NCI-H146 (cell line): ENCODE measurements at places on chromosomes 2 and 18.
A peak's percentile ranks its signal among the peaks of the same experiment; 100 is the strongest.

DNA sequence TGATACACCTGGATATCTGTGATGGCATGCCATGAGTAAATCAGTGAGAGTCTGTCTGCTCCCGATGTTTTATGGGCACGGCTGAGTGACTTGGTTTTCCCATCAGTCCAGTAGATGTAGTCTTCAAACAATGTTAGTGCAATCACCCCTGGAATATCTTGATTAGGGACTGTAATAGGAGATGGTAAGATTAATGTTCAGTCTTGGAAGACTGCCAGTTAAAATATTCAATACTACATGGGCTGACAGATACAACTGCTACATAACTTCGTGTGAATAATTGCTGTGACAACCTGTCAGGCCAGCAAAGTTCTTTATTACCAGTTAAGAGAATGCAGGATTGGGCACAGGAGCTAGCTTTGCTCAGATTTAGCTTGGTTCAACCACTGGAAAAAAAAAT is 1673.3 kb downstream of the LRP1B start:
- peak; percentile 9 for DNase-seq

DNA sequence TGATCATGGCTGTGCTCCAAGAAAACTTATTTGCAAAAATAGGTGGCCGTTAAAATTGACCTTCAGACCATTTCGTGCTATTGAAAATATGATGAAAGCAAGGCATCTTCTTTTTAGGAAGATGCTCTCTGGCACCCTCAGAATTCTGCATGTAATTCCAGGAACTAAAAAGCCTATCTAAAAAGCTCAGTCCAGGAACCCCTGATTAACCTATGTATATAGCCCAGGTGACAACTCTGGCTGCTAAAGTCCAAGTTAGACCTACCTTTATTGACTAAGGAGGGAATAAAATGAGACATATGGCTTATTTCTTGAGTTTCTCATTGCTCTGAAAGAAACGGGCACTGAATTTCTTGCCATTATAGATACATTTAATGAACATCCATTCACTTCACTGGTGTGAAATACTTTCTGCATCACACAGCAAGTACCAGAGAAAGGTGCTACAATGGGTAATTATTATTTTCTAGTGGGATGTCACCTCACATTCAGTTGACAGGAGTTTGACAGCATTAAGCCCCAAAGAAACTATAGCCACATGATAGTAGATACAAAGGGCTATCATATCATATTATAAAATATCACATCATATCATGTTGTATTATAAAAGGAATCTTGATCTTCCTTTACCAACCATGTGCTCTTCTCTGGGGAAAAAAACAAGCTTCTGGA is 83.8 kb downstream of the EPHA4 start:
- no peak for DNase-seq

DNA sequence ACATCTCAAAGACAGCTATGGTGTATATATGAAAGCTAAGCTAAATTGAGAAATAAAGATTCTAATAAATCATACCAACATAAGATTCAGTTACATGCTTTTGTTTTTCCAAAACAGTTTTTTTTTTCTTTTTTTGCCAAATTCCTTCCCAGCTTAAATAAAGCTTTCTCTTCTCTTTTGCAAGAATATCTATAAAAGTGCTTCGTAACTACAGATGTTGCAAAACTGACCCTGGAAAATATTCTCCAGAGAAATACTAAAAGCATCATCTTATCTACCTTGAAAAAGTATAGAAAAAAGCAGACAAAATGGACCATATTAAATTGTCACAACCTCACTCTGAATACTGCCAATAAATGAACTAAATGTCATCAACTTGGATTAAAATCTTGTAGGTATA is 38.7 kb downstream of the FANCL start:
- DNase-seq = no peak

- DNase-seq = no peak
Measured at GRCh38 chr2:45944074-45944473, 292.6 kb downstream of the PRKCE start.

GRCh38 chr2:184304006-184304405 is 294.3 kb upstream of the ZNF804A start:
- no peak for DNase-seq

DNA sequence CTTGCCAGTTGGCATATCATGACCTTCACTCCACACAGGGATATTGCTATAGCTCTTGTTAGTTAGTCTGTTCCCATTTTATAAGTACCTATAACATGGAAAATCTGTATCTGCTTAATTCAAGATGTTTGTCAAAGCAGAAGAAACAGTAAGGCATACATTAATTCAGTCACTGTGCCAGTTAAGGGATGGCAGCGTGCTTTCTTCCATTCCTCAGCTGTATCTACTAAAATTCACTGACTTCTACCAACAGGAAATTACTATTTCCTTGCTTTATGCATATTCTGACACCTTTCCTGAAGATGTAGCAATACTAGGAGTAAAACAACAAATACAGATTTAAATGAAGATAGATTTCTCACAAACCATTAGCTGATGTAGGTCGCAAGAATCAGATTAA is 59.9 kb downstream of the RNF152 start:
- no peak for DNase-seq

GRCh38 chr2:27261926-27262298 is 935 bp downstream of the SLC30A3 start:
- no peak for DNase-seq

DNA sequence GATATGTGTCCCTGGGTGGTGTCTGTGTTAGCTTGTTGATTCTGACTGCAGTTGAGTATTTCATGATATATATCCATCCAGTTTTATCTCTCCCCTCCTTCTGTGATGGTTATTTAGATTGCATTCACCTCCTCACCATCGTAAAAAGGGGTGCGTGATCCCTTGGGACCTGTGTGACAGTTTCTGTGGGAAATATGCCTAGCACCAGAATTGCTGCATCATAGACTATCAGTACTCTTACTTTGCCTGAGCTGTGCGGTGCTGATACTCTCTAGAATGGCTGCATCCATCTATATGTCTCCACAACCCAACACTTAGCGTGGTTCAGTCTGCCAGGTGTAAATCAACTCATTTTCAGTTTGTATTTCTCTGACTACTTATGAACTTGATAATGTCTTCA is 34.3 kb downstream of the PKP4 start:
- DNase-seq = no peak

DNA sequence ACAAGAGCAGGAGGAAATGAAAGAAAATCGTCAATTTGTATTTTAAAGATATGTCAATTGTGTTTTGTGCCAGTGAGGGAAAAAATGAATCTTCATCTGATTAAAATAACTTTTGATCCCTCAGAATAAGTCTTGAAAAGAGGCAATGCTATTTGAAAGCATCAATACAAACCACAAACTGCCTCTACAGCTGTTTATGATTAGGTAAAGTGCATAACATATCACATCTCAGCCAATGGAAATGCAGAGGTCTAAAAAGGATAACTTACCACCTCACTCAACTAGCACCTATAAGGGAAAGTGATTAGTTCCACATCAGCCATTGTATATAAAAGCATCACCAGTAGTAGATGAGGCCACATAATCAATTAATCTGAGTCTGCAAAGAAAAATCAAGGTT is 492.2 kb upstream of the CDH2 start:
- no peak for DNase-seq

- no peak for DNase-seq
Measured at GRCh38 chr2:144943293-144943941, 423.5 kb upstream of the ZEB2 start.

DNA sequence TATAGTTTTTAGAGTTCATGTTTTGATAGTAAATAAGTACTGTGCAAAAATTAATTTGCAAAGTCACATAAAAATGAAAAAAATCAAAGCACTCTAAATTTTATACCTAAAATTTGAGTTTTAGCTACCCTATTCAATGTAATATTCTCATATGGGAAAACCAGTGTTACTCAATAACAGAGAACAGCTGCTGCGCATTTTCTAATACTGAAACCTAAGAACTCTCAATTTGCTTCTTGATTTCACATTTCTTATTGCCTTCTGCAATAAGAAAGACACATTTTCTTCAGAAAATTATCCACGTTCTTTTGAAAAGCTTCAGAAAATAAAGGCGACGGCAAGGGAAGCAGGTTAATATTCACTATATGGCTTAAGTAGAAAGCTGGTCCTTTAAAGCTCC is 199.1 kb upstream of the CCDC150 start:
- DNase-seq = no peak

DNA sequence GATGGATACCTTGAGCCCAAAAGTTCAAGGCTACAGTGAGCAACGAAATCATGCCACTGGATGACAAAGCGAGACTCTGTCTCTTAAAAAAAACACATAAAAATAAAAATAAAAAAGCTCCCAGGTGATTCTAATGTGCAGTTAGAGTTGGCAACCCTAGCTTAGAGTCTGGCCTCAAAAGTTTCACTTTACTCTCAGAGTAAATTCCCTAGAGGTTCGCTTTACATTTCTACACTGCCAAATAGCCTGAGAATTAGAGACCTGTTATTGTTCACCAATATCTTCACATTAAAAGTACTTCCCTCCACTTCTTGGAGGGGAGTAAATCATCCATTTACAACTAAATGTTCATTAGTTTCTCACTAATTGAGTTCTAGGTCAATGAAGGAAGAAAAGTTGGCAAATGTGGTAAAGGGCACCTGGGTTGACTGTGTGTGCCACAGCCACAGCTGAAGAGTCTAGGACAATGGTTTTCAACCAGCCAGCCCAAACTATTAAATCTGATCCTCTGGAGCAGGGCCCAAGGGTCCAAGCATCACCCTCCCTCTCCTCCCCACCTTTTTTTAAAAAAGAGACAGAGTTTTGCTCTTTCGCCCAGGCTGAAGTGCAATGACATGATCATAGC is 15.2 kb upstream of the TMEM37 start:
- no peak for DNase-seq

- DNase-seq = no peak
Measured at GRCh38 chr18:7256618-7257425, 25.9 kb downstream of the LRRC30 start.

- DNase-seq = peak; percentile 77
Measured at GRCh38 chr2:147430408-147430807, 414.4 kb upstream of the ACVR2A start.

DNA sequence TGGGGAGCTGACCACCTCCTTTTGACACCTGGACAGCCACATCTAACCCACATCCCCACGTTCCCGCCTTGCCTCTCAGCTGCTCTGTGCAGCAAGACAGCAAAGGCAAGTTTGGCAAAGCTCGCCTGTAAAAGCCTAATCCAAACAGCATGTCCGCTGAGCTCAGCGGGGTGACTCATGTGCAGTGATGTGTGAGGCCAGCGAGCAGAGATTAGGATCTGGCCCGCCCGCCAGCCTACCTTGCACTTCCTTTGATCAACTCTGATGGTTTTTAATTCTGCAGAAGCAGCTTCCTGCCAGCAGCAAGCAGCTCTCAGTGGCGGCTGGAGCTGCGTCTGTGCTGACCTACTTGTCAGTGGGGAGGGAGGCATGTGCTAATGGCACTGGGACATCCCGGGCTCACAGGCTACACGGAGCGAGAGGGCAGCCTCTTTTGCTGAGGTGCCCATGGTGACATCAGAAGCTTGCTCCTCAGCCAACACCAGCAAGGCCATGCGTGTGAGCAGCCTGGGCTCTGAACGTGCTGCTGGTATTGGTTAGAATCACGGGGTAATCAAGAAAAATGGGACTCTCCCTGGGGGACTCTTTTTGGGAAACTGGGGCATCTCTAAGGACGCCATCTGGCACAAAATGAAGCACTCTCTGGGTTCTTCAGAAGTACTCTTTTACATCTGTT is 36.0 kb upstream of the EML4 start:
- peak; percentile 86 for DNase-seq

- DNase-seq = no peak
Measured at GRCh38 chr2:229301237-229301636, 30.1 kb upstream of the PID1 start.

- DNase-seq = no peak
Measured at GRCh38 chr2:223081789-223082188, 29.8 kb downstream of the KCNE4 start.

DNA sequence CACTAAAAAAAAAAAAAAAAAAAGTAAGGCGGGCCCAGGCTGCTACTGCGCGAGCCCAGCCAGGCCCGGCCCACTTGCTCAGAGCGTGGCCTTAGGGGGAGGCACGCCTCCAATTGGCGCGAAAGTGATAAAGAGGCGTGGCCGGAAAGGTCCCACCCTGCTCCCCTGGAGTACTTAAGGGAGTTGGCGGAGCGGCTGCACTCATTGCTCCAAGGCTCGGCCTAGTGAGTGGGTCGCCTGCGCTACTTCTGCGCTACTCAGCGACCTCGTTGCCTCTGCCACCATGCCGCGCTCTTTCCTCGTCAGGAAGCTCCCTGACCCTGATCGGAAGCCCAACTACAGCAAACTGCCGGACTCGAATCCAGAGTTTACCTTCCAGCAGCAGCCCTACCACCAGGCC is 36.9 kb downstream of the UNC80 start:
- DNase-seq = no peak

DNA sequence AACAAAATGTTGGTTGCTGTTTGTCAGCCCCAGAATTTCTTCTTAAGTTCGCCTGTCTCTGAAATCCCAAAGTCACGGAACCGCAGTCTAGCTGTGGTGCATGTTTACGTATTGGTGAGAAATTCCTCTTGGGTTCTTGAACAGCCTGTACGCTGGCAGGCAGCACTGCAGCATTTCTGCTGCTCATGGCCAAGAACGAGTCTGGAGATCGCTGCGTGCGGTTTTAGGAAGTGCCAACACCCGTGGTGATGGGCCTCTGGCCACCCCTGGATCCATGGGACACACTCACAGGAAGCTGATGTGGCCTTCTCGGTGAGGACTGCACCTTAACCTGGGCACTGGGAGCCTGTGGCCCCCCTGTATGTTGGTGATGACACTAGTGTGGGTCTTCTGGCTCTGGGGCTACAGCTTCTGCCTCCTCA is 23.7 kb downstream of the ASB1 start:
- DNase-seq = no peak

GRCh38 chr18:44681076-44681970 is 635 bp downstream of the SETBP1 start:
- peak; percentile 63 for DNase-seq

- DNase-seq = no peak
Measured at GRCh38 chr2:45399040-45399784, 211.9 kb downstream of the SRBD1 start.

GRCh38 chr2:59920961-59921360 is 632.5 kb downstream of the BCL11A start:
- no peak for DNase-seq

- no peak for DNase-seq
Measured at GRCh38 chr2:46177461-46178089, 119.6 kb upstream of the EPAS1 start.

DNA sequence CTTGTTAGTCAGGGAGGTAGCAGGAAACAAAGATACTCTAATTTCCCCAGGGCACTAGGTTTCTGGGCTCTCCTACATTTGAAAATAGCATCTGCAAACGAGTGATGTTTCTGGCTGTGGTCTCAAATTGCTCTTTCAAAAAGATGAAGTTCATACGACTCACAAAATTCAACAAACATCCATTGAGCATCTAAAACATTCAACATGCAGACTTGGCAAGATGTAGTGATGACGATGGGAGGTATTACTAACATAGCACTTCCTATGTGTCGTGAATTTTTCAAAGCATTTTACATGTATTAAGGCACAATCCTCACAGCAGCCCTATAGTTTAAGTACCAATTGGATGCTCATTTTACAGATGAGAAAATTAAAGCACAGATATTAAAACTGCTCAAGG is 5.2 kb downstream of the CCBE1 start:
- DNase-seq = no peak

- DNase-seq = no peak
Measured at GRCh38 chr18:25881149-25881548, 209.3 kb downstream of the SS18 start.
